Left renal cortex interstitium (tissue), 4 donors: ENCODE measurements at places on chromosomes 13 and 19.

- DNase-seq = peak; percentile 67
Observed at GRCh38 chr19:53195265-53195903, 2.2 kb upstream of the ZNF665 start.

DNA sequence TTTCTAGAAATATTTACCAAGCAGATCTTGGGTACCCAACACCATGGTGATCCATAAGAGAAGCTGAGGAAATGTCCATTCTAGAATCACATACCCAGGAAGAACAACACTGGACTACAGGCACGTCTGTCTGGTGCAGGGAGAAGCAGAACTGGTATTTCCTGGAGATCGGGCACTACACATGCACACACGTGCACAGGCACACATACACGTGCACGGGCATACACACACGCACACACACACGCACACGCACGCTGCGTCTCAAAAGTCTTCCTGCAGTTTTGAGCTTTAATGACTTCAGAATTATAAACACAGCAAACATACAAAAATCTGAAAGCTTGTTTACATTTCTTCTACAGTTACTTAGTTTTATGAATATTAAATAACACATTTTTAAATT, 189.8 kb downstream of the DCLK1 start:
- no peak for DNase-seq

- no peak for DNase-seq
Observed at GRCh38 chr13:73922493-73923393, 211.5 kb downstream of the KLF12 start.

DNA sequence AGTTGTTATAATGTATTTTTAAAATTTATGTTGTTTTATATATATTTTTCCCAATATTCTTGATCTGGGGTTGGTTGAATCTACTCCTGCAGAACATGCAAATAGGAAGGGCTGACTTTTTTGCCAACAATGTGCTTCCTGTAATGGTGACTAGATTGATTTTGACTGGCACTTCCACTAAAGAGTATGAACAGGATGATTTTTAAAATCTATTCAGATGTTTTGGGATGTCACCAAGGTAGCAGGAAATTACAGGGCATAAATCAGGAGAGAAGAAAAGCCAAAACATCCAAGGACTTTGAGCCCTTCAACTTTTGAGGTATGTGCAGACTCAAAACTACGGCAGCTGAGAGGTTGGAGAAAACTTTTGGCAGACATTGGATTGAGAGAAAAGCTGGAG, 1047.6 kb downstream of the SLITRK5 start:
- DNase-seq = no peak

- DNase-seq = no peak
Observed at GRCh38 chr13:65959305-65959704, 1270.8 kb downstream of the PCDH9 start.

DNA sequence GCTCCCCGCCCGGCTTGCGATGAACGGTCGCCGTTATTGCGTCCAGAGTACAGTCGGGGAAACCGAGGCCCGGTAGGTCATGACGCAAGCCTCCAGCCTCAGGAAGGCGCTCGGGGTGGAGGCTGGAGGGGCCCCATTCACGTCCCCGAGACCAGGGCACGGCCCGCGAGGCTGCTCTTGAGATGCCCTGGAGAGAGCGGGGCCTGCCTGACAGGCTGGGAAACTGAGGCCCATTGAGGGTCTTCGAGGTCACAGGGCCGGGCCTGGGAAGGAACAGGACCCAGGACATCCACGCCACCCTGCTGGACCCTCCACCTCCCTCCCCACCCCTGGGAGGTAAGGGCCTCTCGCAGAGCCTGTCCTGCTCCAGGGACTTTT, 367 bp downstream of the NDUFS7 start:
- DNase-seq = no peak

DNA sequence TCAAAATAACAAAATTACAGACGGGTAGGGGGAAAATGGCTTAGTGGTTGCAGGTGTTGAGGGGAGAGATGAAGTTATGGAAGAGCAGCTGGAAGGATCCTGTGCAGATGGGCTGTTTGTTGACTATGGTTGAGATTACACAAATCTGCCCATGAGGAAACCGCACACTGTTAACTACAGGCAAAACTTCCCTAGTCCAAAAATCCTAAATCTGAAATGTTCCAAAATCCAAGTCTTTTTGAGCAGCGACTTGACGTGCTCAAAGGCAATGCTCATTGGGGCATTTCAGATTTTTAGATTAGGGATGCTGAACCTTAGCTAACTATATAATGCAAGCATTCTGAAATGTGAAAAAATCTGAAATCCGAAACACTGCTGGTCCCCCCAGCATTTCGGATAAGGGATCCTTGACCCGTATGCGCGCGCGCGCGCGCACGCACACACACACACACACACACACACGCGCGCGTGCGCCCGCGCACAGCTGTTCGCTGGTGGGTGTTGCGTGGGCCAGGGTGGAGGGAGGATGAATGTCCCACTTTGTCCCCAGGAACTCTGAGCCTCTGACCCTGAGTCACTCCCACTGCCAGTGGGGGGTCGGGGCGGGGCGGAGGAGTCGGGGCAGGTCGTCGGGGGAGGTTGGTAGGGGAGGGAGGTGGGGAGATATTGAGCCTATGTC, 6.8 kb downstream of the F2RL3 start:
- DNase-seq = peak; percentile 19

DNA sequence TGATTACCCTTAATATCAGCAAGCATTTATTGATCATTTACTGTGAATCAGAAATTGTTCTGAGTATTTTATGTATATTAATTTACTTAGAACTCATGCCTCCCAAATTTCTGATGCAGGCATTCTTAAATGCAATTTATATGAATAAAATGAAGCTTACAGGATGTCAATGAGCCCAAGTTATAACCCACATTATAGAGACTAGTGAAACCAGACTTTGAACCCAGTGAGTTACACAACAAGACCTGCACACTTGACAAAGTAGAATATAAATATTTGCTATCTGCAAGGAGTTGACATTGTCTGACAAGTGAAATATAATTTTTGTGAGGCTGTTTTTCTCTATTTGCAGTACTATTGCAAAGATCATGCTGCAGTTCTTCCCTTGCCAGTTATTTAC, 656.0 kb downstream of the GPC5 start:
- DNase-seq = no peak

DNA sequence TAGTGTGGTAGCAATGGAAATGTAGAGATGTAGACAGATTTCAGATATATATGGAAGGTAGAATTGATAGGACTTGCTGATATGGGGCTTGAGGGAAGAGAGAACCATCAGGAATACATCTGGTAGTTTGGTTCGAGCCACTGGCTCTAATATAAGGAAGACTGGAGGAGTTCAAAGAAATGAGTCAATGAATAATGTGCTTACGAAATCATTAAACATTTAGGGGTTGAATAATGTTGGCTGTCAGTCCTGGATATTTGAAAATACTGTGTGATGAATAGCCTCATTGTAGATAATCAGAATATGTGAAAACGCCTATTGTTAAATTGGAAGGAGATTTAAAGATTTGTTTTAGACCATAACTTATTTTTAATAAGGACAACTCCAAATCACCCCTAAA, 21.6 kb downstream of the SGCG start:
- DNase-seq = no peak

- no peak for DNase-seq
Observed at GRCh38 chr19:8306235-8307054, 1.7 kb downstream of the CD320 start.

GRCh38 chr13:74114641-74115040, 19.6 kb downstream of the KLF12 start:
- DNase-seq = no peak

GRCh38 chr13:111093136-111093535, 22.0 kb upstream of the ARHGEF7 start:
- DNase-seq = no peak

- DNase-seq = no peak
Observed at GRCh38 chr19:55423225-55424005, 15.8 kb upstream of the UBE2S start.

DNA sequence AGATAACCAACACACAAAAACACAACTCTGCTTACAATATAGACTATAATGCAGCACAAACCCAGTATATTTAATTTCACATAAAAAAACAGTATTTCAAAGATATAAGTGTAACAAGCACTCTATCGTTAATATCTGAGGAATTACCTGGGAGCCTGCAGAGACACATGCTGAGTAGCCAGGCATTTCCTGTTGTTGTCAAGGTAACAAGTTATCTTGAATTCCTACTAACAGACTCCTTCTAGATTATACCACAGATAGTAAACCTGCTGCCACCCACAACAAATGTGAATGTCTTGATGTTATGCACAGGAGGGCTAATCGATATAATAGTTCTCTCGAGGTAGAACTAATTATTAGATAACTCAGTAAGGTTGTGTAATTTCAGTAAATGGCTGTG, 826.0 kb upstream of the PRR20A start:
- no peak for DNase-seq

DNA sequence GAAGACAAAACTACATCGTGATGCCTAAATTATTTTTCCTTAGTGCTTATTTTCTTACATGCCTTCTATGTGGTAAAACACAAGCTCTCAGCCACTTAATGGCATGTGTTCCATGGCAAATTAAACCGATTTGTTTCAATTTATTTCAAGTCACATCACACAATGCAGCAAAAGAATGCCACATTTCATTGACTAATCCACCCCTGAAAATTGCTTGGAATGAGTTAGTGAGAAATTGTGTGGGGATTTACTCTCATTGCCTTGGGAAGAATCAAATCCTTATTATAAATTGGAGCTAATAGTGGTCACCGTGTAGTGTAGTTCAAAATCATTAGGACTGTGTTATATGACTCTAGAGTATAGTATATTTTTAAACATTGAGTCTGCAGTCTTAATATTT, 485.5 kb upstream of the KLHL1 start:
- DNase-seq = no peak

DNA sequence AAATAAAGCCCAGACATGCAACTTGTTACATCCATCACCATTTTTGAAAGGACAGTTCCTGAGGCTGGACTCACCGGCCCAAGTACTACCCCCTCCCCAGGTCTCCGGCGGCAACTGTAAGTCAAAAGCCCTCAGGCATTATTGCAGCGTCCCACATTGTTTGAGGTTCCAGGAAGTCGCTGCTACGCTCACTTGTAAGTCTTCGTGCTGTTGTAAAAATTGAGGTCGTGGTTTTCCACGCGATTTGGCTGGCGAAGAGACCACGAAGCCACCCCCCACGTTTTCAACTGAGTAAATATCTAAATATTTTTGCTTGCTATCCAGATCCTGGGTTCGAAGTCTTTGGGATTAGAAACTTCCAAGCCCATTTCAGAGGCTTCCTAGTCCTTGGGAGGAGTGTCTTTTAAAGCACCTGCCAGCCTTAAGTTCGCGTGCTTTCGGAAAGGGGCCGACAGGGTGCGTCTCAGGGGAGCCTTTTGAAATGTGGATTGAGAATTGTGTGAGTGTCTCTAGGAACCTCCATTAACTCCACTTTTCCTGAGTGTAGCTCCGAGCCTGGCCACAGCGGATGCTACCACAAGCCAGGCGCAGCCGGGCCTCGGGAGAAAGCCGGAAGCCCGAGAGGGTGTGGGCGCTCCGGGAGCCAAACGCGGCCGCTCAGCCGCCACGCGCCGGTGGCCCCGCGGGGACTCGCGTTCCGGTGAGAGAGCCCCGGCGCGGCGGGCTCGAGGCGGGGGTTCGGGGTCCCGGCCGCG, 434 bp upstream of the FNDC3A start:
- peak; percentile 78 for DNase-seq

GRCh38 chr19:55832676-55833075, 877 bp upstream of the NLRP11 start:
- DNase-seq = no peak

DNA sequence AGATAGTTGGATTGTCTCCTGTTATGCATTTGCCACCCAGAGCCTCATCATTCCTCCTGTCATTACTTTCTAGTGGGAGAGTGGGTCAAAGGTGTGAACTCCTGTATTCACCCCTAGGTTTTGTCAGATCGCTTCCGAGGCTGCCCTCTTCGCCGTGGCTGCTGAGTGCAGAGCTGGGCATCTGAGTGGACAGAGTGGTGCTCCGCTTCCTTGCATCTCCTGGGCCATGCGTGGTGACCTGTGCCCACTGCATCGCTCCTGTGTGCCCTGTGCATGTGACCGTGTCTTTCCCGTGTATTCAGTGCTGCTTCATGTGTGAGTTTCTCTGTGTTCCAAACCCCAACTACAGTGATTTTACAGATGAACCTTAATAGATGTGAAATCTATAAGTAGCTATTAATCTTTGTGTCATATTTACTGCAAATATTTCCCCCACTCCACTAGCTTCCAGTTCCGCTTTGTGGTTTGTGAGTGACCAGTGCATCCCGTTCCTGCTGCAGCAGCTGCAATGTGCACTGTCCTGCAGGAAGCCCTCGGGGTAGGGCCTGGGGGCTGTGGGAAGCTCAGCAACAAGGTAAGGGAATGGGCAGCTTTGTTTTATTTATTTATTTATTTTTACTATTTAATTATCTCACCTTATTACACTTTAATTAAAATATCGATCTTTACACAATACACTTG, 53.1 kb downstream of the C13orf46 start:
- no peak for DNase-seq

DNA sequence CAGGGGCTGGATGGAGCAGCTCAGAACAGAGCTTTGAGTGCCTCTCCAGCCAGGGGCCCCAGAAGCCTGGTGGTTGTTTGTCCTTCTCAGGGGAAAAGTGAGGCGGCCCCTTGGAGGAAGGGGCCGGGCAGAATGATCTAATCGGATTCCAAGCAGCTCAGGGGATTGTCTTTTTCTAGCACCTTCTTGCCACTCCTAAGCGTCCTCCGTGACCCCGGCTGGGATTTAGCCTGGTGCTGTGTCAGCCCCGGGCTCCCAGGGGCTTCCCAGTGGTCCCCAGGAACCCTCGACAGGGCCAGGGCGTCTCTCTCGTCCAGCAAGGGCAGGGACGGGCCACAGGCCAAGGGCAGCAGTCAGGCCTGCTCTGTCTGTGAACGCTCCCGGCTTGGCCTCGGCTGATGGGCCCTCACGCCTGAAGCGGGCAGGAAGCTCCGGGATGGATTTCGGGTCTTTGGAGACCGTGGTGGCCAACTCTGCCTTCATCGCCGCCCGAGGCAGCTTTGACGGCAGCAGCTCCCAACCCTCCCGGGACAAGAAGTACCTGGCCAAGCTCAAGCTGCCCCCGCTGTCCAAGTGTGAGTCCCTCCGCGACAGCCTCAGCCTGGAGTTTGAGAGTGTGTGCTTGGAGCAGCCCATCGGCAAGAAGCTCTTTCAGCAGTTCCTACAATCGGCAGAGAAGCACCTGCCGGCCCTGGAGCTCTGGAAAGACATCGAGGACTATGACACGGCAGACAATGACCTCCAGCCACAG, at the start of gene GRK1:
GRK1 (plus strand) TSS at position 269 of the 751 bp plus-strand sequence; CDS start at position 437, 168 bp downstream.
- no peak for DNase-seq

- DNase-seq = no peak
Observed at GRCh38 chr19:16371540-16371986, 46.9 kb downstream of the KLF2 start.
